Neural progenitor cell (in vitro differentiated cells): ENCODE measurements at places on chromosomes 6 and 20. TPM values are rescaled to one million over a fixed set of nuclear protein-coding genes. Genes with fewer than 3 reads are reported as not detected.

Gene SLC13A3
- 4.5 and 7.4 TPM in 2 replicates for total RNA-seq

Gene LY6G6C
- total RNA-seq: not detected in 2 replicates

Gene VWA7
- 0.15 and 0.34 TPM in 2 replicates for total RNA-seq

Gene ZSCAN16
- total RNA-seq: 8.4 and 17.7 TPM in 2 replicates

Gene GPSM3
- total RNA-seq: 3.4 and 4.5 TPM in 2 replicates

Gene C20orf204
- total RNA-seq: 0.04 and 0.96 TPM in 2 replicates

Gene HCK
- not detected in 2 replicates for total RNA-seq

GRCh38 chr6:151032034-151032433, 166.5 kb downstream of the MTHFD1L start:
- DNase-seq: no peak

GRCh38 chr20:44018259-44018941, 103.7 kb downstream of the TOX2 start:
- no peak for DNase-seq

DNA sequence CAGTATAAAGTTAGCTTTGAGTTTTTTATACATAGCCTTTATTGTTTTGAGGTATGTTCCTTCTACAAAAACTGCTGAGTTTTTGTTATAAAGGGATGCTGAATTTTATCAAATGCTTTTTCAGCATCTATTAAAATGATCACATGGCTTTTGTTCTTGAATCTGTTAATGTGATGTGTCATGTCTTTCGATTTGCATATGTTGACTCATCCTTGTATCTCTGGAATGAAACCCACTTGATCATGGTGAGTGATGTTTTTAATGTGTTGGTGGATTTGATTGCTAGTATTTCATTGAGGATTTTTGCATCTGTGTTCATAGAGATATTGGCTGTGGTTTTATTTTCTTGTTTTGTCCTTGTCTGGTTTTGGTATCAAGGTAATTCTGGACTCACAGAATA, 24.7 kb upstream of the BLCAP start:
- DNase-seq: no peak

GRCh38 chr20:50313827-50314677, 123.4 kb downstream of the CEBPB start:
- no peak for DNase-seq

GRCh38 chr20:36991703-36992102, 40.2 kb upstream of the SAMHD1 start:
- no peak for DNase-seq

DNA sequence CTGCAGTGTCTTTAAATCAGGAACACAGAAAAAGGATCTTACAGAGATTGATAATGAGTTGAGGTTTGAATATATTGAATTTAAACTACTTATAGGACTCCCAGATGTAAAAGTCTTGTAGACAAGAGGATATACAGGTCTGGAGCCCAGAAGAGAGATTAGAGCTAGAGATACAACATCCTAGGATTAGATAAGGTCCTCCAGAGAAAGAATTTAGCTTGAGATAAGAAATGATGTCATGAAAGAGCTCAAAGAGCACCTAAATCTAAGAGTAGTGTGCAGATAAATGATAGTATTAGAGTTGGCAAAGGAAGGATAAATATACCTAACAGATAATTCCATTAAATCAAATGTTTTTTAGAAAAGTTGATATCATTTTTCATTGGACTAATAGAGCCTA, 23.9 kb downstream of the EPM2A start:
- DNase-seq: no peak
